ENCODE measurements at places on chromosomes 11 and 22.

GRCh38 chr11:92793189-92793588 lies 176.3 kb upstream of the MTNR1B start:
- no peak for DNase-seq

DNA sequence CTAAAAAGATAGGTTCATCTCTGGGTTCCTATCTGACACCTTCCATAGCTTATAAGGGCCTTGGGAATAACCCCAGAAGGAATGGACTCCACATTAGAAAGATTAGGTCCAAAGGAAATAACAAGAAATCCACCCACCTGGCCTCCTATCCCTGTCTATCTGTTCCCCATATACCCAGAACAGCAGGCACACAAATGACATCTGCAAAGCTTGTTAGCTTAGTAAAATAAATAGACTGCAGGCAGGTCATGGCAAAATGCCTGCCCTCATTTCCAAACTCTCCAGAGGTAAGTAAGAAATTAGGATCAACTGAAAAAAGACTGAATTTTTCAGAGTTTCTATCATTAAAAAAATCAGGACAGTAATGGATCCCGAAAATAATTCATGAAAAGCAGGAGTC lies 489.5 kb downstream of the DLG2 start:
- no peak for DNase-seq

GRCh38 chr11:117005758-117006157 lies 92.5 kb downstream of the SIK3 start:
- no peak for DNase-seq

DNA sequence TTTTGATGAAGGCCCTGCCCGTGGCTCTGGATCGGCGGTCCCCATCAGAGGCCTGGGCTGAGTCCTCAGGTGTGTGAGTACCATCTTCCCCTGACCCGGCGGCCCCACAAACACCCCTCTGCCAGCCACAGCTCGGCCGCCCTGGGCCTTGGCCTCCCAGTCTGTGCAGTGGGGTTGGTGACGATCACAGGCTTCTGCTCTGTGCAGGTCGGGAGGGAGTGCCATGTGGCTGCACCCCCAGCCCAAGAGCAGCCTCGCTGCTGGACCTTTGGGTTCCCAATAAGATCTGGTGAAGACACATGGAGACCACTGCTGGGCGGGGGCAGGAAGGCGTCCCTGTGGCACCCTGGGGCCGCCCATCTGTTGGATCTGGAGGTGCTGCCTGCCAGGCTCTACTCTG lies 47.1 kb upstream of the PPARA start:
- DNase-seq, result no peak

GRCh38 chr11:8765294-8765693 lies 82.7 kb downstream of the RPL27A start:
- DNase-seq, result no peak

DNA sequence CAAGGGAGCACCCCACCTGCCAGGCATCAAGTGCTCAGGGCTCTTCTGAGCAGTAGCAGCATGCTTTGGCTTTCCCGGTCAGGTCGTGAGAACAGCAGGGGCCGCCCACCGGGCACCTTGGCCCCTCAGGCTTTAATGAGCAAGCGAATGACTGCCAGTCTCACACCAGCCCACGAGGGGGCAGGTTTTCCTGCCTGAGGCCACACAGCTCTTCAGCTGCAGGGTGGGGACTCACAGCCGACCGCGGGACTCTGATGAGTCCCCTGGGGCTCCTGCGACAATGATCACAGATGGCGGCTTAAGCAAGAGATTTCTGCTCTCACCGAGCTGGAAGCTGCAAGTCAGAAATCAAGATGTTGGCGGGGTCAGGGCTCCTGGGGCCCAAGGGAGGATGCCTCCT lies 14.3 kb upstream of the FGF19 start:
- no peak for DNase-seq

DNA sequence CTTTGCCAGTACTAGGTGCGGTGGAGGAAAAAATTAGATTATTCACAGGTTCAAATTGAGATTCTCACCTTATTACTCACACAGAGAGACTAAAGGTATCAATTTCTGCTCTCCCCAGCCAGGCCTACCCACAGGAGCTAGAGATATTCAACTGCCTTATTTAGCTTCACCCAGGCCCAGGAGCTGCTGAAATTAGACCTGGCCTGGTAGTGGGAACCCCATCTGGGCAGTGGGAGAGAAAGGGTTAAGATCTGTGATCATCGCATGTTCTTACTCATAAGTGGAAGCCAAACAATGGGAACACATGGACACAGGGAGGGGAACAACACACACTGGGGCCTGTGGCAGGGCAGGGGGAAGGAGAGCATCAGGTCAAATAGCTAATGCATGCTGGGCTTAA lies 20.9 kb upstream of the MICAL2 start:
- no peak for DNase-seq

DNA sequence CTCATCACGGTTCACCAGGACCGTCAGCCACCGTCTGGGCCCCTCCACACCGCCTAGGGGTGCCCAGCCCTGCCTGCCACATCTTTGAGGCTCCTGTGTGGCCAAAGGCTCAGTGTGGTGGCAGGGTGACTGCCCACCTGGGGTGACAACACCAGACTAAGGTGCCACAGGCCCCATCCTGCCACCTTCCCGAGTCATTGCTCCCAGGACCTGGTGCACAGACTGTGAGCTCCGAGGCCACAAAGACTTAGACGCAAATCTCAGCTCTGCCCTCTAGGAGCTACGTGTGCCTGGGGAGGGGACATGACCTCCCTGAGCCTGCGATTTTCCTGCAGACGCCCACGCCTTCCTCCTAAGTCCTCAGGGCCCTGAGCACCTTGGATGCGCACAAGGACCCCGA lies 36.5 kb downstream of the KIAA0930 start:
- DNase-seq, result no peak

DNA sequence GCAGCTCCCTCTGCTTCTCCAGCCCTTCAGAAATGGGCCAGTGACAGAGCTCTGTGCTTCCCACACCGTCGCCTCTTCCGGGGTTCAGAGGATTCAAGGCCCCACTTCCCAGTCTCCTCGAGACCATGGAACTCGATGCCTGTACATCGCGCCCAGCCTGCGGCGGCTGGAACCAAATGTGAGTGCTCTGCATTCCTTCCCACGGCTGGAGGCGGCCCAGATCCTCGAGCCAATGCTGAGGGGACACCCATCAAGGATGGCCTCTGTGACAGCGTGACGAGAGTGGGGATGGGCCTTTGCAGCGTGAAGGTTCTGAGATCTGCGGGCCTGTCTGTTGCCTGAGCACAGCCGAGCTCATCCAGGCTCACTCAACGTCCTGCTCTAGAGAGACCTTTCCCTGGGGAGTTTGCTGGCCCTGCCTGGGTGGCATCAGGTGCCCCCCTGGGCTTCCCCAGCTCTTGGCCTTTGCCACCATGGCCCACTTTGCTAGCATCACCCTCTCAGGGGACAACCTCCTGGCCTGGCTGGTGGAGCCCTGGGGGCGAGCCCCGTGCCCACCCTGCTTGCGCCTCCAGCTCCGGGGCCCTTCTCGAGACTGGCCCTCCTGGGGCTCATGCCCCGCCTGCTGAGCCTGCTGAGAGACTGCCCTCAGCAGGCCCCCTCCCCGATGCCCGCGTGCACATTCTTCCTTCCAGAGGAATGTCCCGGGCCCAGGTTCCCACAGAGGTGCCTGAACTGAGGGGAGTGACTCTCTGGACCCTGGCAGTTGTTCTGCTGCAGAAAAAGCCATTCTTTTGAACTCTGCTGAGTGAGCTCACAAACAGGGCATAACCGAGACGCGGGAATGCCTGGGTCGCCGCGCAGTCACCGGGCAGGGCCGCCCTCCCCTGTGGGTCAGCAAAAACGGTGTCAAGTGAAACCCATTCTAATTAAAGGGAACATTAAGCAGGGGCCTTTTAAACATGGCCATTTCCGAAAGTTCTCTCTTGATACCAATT lies 7.3 kb upstream of the MYEOV start:
- DNase-seq, result no peak

DNA sequence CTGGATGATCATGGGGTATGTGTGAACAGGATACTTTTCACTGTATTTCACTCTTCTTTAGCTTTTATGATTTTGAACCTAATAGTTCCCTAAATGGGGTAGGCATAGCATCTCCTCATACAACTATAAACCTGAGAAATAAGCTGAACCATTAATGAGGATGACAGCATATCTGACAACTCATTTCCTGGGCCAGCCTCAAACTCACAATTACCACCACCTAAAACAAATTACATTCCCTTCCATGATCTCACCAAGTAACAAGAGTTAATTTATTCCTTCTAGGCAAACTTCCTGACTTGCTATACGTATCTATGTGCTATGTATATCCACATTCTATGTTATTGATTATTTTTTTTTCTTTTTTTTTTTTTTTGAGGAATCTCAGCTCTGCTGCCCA lies 23.0 kb downstream of the SIK3 start:
- DNase-seq, result no peak

- DNase-seq, result peak; percentile 4
Observed at GRCh38 chr22:48705917-48706605, 1121.6 kb downstream of the BRD1 start.

GRCh38 chr11:7532405-7533145 lies 18.8 kb downstream of the PPFIBP2 start:
- no peak for DNase-seq

DNA sequence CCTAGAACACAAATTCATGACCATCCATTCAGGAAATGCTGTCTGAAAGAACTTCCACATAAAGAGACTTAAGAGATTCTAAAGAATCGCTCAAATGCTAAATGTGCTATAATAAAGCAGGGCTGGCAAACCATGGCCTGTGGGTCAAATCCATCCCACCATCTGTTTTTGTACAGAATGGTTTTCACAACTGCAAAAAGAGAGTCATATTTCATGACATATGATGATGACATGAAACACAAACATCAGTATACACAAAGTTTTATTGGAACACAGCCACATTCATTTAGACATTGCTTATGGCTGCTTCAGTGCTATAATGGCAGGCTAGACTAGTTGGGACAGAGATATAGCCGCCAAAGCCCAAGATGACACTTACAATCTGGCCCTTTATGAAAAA lies 85.1 kb downstream of the RRAS2 start:
- no peak for DNase-seq

- DNase-seq, result no peak
Observed at GRCh38 chr22:33561149-33561807, 359.0 kb downstream of the LARGE1 start.

GRCh38 chr11:30821438-30821965 lies 235.3 kb upstream of the MPPED2 start:
- DNase-seq, result no peak

DNA sequence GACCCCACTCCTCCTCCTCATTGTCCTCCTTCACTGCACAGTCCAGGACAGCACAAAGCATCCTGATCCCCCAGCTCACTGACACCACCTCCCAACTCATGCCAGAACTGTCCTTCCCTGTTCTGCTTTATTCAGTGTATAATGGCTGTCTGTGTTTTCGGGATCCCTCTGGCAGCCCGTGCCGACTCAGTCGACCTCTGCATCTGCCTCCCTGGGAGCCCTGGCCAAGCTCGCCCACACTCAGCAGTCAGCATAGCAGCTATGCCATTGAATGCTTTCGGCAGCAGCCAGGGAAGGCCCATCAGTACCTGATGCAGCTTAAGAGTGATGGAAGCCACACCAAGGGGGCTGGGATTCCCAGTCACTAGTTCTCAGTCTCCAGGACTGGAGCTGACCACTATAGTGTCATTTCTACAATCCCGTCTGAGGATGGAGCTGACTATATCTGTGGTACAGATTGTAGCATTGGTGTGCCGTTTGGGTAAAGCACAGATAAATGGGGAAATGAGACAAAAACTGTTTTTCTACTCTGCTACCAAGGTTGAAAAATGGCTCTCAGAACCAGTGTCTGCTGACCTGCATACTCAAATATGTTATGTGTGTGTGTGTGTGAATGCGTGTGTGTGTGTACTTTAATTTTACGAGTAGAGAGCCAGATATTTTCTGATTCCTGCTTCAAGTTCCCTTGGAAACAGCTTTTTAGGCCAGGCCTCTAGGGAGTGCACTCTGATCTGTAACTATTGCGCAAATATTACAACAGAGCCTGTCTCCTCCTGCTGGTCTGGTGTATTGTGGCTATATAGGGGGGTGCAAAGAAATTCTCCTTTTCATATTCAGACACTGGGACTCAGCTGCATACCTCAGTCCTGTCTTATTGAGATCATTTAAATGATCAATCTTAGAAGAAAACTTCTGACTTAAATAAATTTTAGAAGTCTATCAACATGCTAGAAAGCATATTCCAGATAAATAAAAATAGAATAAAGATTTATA lies 78.8 kb upstream of the TOP3B start:
- peak; percentile 79 for DNase-seq

DNA sequence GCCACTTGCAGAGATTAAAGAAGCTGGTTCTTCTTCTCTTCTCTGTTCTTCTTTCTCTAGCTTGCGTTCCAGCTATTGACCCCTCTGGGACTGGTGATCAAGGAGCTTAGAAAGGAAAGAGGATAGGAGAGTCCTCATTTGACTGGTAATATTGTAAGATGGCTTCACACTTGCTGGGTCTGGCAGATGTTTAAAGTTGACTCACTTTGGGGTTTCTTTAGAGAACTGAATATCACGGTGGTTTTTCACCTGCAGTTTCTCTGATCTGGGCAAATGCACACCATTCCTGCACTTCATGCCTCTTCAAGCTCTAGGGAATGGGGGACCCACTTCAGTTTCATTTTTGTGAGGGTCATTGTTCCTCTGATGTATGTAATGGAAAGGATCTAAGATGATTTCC lies 41.8 kb upstream of the DEUP1 start:
- DNase-seq, result no peak

DNA sequence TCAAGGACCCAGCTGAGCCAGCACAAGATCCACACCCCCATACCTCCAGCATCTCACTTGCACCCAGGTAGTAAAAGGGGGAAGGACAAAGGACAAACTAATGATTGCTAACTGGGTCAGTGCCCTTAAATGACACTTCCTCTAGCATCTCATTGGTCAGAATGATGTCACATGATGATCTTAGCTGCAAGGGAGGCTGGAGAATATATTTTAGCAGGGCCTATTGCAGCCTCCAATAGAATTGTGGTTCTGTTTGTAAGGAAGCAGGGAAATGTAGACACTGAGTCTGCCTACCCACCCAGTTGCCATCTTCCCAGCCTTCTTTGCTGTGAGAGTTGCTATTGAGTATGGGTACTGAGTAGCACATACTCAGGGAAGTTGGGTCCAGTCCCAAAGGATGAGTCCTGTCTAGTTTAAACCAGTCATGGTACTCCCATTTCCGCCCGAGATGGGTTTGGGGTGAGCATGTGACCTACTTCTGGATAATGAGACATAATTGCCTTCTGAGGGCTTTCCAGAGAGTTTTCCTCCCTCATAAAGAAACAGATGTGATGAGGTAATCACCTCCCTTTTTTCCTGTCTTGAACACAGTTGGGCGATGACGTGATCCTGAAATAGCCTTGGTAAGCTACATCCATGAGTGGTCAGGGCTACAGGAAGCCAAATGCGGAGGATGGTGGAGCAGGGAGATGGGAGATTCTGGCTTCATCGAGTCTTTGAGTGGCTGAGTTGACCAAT lies 5.5 kb upstream of the DNAL4 start:
- no peak for DNase-seq

DNA sequence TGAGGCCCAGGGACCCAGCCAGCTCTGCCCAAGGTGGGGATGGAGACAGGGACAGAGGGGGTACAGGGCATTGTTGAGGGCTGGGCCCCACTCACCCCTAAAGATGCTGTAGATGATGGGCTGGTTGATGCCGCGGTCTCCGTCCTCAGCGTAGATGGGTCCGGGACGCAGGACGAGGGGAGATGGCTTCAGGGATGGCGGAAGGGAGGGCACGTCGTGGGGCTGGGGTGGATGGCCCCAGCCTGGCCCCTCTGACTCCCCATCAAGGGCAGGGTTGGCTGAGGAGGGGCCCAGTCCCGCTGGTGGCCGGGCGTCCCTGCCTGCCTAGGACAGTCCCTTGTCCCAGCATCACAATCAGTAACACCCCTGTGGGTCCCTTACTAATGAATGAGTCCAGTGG lies 4.5 kb upstream of the IRF7 start:
- DNase-seq, result no peak

Measured in posterior cingulate gyrus (tissue), 11 donors.